ENCODE measurements at places on chromosomes 11 and 22.

DNA sequence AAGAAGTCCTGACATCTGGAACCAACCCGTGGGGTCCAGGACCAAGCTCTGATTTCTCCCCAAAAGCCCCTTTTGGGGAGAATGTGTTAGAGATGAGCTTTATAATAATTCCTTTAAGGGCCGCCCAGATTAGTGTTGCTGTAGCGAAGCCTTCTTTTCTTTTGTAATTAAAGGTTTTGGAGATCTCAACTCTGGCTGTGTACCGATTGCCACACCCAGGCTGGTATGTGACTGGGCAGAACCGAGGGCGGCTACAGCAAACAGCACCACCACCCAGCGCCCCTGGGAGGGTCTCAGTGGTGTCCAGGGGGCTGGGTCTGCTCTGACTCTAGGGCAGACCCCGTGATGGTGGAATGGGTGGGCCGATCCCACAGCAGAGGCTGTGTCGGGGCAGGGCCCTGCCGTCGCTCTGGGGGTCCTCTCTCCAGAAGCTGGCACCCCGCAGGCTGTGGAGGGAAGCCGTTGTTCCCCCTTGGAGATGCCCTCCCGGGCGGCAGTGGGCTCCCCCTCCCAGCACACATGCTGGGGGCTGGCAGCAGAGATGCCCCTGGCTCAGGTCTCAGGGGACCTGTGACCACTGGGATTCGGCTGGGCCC is 31.0 kb downstream of the TPCN2 start:
- no peak for DNase-seq

GRCh38 chr11:35337136-35337913 is 82.0 kb downstream of the SLC1A2 start:
- no peak for DNase-seq

DNA sequence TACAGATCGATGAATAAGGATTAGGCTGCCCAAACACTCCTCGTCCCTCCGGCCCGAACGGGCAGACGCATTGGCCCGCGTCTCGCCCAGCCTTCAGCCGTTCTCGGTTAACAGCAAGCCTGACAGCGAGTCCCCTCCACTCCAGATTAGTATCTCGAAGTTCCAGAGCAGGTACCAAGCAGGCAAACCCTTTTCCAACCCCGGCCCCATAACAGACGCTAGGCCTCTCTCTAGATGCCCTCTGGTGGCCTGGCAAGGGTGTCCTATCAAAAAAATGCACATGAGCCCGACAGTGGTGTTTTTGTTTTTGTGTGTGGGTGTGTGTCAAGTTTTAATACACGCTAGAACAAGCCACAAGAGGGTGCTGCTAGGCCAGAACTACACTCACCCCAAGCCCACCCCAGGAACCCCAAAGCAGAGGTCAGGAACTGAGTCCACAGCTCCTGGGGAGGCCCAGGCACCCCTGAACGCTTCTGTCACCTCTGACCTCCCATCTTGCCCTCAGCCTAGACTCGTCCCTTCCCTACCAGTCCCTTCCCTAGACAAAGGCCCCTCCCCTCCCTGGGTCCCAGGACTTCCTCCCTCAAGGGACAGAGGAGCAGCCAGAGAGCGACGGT is 658 bp upstream of the ARFGAP2 start:
- DNase-seq: peak; percentile 65

DNA sequence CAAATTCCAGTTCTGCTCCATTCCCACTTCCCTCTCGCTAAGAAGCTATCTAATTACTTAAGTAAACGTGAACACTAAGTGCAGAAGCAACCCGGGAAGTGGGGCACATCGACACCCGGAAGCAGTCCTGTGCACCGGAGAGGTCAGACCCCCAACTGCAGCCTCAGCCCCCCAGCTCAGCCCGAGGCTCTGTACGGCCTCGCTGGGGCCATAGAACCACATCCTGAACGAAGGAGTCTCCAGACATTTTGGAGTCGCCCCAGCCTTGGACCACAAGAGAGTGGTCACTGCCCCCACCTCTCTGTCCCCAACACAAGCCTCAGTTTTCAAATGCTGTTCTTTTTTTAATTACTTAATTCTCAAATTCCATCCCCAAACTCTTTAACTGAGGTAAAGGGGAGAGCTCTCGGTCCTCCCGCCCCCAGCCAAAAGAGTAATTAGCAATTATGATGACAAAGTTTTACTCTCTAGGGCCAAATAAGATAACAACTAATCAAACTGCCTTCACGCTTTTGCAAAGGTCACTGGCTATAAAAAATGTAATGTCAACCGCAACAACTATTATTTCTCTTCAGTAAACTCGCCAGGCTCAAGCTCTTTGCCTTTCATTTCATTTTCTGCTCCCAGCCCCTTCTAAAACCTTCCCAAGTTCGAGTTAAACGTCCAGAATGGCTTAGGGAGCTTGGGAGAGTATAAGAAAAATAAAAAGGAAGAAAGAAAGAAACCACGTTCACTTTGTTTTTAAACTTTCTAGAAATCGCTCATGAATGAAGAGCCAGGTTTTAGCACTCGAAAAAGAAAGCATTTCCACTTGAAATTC is 2.2 kb downstream of the PAX6 start:
- DNase-seq: no peak

DNA sequence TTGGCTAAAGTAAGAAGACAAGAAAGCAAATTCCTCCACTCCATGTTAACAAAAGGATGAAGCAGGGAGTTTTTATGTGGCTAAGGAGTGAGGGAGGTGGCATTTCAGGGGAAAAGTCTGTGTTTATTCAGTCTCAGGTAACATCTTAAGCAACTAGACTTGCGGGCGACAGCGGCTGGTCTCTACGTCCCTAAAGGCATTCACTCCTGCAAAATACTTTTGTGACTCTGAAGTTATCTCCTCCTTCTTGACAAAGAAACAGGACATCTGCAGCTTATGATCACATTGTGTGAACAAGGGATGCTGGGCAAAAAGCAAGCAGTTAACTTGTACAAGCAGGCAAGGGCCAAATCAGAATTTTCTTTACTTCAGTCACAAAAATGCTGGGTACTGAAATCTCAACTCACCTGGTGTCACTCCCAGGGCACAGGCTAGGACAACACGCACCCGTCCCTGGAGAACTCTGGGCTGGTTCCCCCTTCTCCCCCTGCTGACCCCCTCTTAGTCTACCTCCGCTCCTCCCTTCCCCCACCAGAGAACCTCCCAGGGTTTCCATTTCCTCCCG is 38.3 kb downstream of the IGLL5 start:
- no peak for DNase-seq

- no peak for DNase-seq
These were observed 85.8 kb downstream of the TRMU start for GRCh38 chr22:46421267-46421666.

GRCh38 chr22:37559521-37559900 is 769 bp upstream of the CDC42EP1 start:
- DNase-seq: no peak

- no peak for DNase-seq
These were observed 74.9 kb upstream of the DBX1 start for GRCh38 chr11:20235164-20235563.

- DNase-seq: no peak
These were observed 101.6 kb downstream of the SWAP70 start for GRCh38 chr11:9765320-9766101.

DNA sequence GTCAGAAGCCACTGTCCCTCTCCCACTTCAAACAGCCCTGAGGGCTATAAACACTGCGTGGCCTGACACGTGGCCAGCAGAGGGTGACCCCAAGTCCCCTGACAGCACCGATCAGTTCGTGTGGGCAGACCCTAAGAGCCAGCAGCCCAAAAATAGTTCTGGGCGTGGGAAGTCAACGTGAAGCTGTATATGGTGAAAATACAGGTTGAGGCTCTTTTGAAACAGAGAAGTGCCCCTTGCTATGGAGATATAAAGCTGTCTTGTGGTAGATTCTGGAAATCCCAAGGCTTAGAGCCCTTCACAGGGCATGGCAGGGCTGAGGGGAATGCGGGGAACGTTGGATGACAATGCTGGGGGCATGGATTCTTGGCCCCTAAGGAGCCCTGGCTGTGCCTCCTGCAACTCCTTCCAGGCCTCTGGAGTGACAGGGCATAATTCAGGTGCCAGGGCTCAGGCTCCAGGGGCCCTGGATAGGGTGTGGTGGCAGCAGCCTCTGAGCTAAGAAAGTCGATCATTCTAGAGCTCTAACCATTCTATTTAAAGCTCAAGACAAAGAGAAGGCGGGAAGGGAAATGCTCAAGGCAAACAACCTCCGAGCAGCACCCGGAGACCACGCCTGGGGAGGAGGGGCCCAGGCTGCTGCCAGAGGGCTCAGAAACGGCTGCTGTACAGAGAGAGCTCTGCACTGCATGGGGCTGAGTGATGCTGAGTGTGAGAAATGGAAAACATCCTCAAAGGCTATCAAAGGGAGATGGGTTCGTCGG is 60.4 kb upstream of the CD5 start:
- DNase-seq: peak; percentile 79

DNA sequence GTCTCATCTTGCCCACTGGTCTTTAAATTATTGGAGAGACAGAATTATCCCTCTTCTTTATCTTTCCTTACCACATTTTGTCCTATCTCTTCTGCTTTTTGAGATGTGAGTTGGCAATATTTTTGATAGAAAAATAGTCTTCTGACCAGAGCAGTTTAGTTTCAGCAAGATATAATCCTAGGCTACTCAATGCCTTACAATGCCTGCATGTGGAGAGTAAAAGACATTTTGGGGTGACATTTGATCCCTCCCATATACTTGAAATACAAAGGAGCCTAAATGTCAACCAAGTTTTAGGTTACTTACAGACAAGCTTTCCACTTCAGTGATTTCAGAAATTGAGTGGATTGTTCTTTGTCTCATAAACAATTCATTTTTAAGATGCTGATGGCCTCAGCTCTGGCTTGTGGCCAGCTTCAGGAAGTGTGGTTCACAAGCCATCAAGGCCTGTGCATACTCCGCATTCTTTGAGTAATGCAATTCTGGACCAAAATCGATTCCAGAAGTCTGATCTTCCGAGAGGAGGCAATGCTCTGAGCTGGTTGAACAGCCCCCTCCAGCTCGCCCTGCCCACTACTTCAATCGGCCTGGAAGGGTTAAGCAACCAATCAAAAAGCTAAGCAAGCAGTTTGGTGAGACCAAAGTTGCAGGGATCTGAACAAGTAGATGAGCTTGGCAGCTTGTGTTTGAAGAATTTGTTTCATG is 274.4 kb downstream of the BLID start:
- DNase-seq: no peak

DNA sequence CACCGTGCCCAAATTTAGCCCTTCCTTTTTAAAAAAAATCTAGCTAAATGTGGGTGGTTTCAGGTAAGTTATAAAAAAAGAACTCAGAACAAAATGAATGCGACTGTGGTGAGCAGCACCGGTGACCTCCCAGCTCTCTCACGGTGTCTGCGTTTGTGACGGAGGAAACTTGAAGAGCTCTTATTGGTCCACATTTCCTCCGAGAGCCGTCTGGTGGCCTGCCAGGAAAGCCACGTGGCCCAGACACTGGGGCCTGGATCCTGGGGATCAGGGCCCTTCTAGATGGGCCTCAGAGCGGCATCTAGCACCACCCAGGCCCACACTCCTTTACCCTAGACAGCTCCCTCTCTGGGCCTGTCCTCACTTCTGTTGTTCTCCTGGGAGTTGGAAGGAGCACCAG is 39.5 kb downstream of the B3GAT1 start:
- no peak for DNase-seq

DNA sequence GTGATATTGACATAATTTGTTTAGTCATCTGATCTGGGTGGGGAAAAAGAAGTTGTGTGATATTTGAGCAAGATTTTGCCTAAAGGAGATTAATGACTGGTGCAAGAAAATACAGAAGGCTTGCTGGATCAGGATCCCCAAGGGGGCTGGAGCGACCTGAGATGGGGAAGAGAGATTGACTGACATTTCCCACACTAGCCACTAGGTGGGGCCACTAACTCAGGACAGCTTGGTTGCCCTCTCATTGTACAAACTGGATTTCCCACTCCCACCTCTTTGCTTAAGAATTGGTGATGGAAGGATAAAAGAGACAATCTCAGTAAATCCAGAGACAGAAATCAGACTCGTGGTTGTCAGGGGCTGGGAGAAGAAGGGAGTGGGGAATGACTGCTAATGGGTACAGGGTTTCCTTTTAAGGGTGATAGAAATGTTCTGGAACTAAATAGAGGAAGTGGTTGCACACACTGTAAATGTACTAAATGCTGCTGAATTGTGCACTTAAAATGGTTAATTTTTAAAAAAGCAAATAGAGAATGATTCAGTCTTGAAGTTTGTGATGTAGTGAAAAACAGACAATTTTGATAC is 50.7 kb downstream of the CTTN start:
- DNase-seq: no peak

DNA sequence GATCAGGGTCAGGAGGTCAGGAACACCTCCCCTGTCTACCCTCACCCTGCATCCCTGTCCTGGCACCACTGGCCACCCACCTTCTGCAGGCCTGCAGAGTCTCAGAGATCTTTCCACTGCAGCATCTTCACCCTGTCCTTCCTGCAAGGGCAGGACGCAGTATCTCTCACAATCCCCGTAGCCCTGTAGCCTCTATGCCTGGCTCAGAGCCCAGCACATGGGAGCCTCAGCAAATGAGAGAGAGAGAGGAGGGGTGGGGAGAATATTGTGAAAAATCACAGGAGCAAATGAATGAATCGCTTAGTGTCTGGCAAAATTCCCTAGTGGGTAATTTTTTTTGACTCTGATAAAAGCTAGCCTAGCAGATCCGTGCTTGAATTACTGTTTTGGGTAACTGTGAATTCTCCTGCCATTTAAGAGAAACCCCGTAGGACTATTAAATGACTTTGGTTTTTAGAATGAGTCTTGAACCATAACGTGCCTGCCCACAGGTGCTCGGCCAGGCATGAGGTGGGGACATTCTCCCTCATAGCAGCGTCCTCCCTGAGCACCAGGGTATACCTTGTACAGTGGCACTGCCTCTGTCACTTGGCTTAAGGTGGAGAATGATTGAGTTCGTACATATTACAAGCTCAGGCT is 91.5 kb downstream of the MORC2 start:
- no peak for DNase-seq

GRCh38 chr22:42786606-42787356 is 66.1 kb upstream of the A4GALT start:
- DNase-seq: no peak

GRCh38 chr11:7143908-7144307 is 55.1 kb downstream of the RBMXL2 start:
- DNase-seq: no peak

GRCh38 chr22:19890502-19891316 is 36.0 kb upstream of the GNB1L start:
- DNase-seq: no peak

DNA sequence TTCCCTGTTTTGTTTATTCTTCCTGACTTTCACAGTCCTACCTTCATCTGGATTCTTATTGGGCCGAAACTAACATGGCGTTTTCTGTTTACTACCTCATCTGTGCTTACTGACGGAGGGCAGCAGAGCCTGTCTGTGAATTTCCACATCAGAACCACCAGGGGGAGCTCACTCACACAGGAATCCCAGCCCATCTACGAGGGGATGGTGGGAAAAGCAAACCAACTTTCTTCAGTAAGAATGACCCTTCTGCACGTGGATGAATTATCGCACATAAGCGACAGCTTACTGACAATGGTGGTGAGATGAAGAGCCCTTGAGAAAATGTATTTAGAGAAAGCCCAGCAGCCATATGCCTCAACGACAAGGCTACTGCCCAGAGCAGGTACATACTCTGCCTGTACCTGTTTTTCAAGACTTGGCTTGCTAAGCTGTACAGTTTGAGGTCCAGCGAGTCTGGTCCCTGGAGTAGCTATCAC is 42.5 kb downstream of the LARGE2 start:
- peak; percentile 32 for DNase-seq

- no peak for DNase-seq
These were observed 88.0 kb upstream of the POU2AF2 start for GRCh38 chr11:111157571-111157970.

GRCh38 chr11:115345361-115345760 is 158.9 kb downstream of the CADM1 start:
- no peak for DNase-seq
